ENCODE measurements at places on chromosomes 6 and 20. TPM values are rescaled to one million over a fixed set of nuclear protein-coding genes. Genes with fewer than 3 reads are reported as not detected.

DNA sequence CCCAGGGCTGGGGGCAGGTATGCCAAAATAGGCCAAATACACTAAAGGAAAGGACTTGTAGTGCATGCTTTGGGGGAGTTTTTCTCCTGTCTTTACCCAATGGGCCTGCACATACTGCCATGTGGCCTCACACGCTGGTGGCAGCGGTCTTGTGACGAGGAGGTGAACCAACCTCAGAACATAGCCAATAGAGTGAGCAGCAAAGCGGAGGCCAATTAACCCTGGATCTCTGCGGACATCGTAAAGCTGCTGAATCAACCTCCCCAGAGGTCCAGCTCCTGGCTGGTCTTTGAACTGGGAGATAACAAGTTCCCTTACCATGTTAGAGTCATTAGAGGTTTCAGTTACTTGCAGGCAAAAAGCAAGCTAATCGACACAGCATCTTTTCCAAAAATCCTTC is 280.1 kb downstream of the PREX1 start:
- H3K27ac ChIP-seq, result no peak overlapping the region
- H3K36me3 ChIP-seq, result no peaks in the 10 kb centered on the region
- no peaks in the 10 kb centered on the region for H3K4me1 ChIP-seq

- no peaks in the 10 kb centered on the region for H3K27me3 ChIP-seq
- peaks cover 5% of the 10 kb centered on the region for H3K4me1 ChIP-seq
- H3K27ac ChIP-seq, result no peak overlapping the region
Observed at GRCh38 chr6:12039540-12040459, 27.7 kb downstream of the HIVEP1 start.

GRCh38 chr6:139676718-139677117 is 302.3 kb upstream of the CITED2 start:
- H3K36me3 ChIP-seq, result no peaks in the 10 kb centered on the region
- no peak overlapping the region for H3K4me3 ChIP-seq
- H3K27ac ChIP-seq, result no peak overlapping the region
- no peak for DNase-seq
- no peaks in the 10 kb centered on the region for H3K4me1 ChIP-seq
- no peaks in the 10 kb centered on the region for H3K27me3 ChIP-seq

SIRPA gene
- total RNA-seq, result 5.1 TPM

DNA sequence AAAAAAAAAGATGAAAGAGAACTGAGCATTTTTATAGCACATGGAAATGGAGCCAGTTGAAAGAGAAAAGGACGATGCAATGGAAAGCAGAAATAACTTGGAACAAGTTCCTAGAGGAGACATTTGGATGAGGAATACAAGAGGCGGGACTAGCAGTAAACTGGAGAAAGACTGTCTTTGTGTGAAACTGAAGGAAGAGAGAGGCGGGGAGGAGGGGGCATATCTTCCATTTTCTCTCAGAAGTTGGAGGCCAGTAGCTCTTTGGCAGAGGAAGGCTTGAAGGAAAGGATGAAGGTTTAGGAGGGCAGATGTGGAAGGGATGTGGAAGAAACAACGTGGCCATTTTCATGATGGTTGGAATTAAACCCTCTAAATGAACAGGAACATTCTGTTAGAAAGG is 33.0 kb upstream of the ADGRF1 start:
- no peak overlapping the region for H3K27ac ChIP-seq
- H3K36me3 ChIP-seq, result no peaks in the 10 kb centered on the region
- peaks cover 9% of the 10 kb centered on the region for H3K4me1 ChIP-seq
- no peaks in the 10 kb centered on the region for H3K27me3 ChIP-seq
- H3K4me3 ChIP-seq, result no peak overlapping the region

- DNase-seq, result peak; percentile 60
- H3K4me3 ChIP-seq, result no peak overlapping the region
- no peaks in the 10 kb centered on the region for H3K27me3 ChIP-seq
- peaks cover 17% of the 10 kb centered on the region for H3K36me3 ChIP-seq
- H3K27ac ChIP-seq, result peak overlapping the region; percentile 33
- H3K4me1 ChIP-seq, result peaks cover 7% of the 10 kb centered on the region
Observed at GRCh38 chr6:56616967-56617366, 25.7 kb downstream of the DST start.

DNA sequence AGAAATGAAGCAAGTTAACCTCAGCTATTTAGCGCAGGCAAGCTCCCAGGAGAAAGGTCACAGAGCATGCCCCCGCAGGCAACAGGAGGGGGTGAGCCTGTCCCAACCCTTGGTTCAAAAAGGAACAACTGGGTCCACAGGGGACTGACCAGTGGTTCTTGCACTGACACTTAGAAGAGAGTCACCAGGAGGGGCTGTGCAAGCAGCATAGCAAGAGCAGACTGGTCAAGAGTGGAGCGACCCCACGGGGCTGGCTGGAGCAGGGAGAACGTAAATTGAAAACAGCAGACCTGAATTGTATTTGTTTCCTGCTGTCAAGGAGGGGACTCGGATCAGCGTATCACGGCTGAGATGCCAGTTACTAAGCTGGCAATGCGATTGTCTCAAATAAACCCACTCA is 32.8 kb downstream of the GABRR1 start:
- H3K27ac ChIP-seq, result no peak overlapping the region
- H3K36me3 ChIP-seq, result no peaks in the 10 kb centered on the region
- peak; percentile 9 for DNase-seq
- H3K4me1 ChIP-seq, result no peaks in the 10 kb centered on the region
- H3K4me3 ChIP-seq, result no peak overlapping the region
- no peaks in the 10 kb centered on the region for H3K27me3 ChIP-seq

COL19A1 gene
- total RNA-seq, result not detected

DOP1A gene
- 61.9 TPM for total RNA-seq

DNA sequence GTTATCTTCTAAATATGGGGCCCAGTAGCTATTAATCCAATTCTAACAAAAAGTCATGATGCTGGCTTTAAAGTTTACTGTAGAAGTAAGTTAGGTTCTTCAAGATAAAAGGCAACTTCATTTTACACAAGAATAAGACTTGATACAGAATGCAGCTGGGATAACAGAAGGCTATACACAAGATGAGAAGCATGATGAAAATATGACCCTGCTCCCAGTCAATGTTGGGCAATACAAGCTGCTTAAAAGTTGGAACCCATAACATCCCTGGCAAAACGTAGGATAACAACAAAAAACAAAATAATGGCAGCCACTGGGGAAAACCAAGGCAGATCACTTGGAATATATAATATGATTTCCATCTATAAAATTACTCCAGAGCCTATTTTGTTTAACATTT is 87.6 kb upstream of the RSPO3 start:
- no peak for DNase-seq
- H3K36me3 ChIP-seq, result no peaks in the 10 kb centered on the region
- H3K27ac ChIP-seq, result no peak overlapping the region
- no peak overlapping the region for H3K4me3 ChIP-seq
- no peaks in the 10 kb centered on the region for H3K27me3 ChIP-seq
- no peaks in the 10 kb centered on the region for H3K4me1 ChIP-seq

- H3K27me3 ChIP-seq, result no peaks in the 10 kb centered on the region
- no peaks in the 10 kb centered on the region for H3K36me3 ChIP-seq
- H3K27ac ChIP-seq, result no peak overlapping the region
- peaks cover 13% of the 10 kb centered on the region for H3K4me1 ChIP-seq
Observed at GRCh38 chr20:44354979-44355497, 461 bp upstream of the HNF4A start.

DNA sequence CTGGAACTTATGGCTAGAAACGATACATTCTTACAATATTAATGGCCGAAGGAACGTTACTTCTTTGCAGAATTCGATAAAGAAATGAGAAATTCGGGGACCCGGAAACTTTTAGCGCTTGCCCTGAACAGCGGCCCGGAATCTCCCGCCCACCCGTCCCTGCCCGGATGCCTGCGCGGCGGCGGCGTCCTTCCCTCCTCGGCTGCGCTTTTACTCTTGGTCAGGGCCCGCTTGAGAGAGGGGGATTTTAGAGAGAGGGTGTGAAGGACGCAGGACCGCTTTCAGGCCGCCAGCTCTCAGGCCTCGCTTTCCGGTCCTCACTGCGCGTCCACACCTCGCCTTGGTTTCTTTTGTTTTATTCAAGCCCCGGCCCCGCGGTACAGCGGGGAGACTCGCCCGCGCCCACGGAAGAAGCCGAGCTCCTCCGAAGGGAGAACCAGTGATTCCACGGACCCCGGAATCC is 243.7 kb downstream of the ARID1B start:
- H3K36me3 ChIP-seq, result no peaks in the 10 kb centered on the region
- H3K27ac ChIP-seq, result peak overlapping the region; percentile 99
- DNase-seq, result peak; percentile 84

SAMD10 gene
- total RNA-seq, result 0.19 TPM

GRCh38 chr6:138225953-138226352 is 7.7 kb upstream of the PBOV1 start:
- H3K27me3 ChIP-seq, result no peaks in the 10 kb centered on the region
- H3K4me1 ChIP-seq, result peaks cover 17% of the 10 kb centered on the region
- H3K4me3 ChIP-seq, result no peak overlapping the region
- H3K36me3 ChIP-seq, result no peaks in the 10 kb centered on the region

- no peak overlapping the region for H3K4me3 ChIP-seq
- H3K4me1 ChIP-seq, result peaks cover 1% of the 10 kb centered on the region
- H3K27me3 ChIP-seq, result no peaks in the 10 kb centered on the region
- no peak overlapping the region for H3K27ac ChIP-seq
- no peak for DNase-seq
- H3K36me3 ChIP-seq, result no peaks in the 10 kb centered on the region
Observed at GRCh38 chr6:142035890-142036289, 96.8 kb upstream of the GJE1 start.

- H3K27me3 ChIP-seq, result peaks cover 17% of the 10 kb centered on the region
- no peaks in the 10 kb centered on the region for H3K36me3 ChIP-seq
- H3K4me3 ChIP-seq, result no peak overlapping the region
- no peaks in the 10 kb centered on the region for H3K4me1 ChIP-seq
- no peak overlapping the region for H3K27ac ChIP-seq
Observed at GRCh38 chr20:21577551-21577950, 63.7 kb upstream of the NKX2-2 start.

GRCh38 chr6:107272246-107272645 is 156.9 kb upstream of the BEND3 start:
- no peak overlapping the region for H3K27ac ChIP-seq
- H3K4me3 ChIP-seq, result no peak overlapping the region
- H3K36me3 ChIP-seq, result no peaks in the 10 kb centered on the region
- no peaks in the 10 kb centered on the region for H3K4me1 ChIP-seq
- no peak for DNase-seq
- no peaks in the 10 kb centered on the region for H3K27me3 ChIP-seq

C6orf141 gene
- total RNA-seq, result 97.2 TPM

Data from neural progenitor cell (in vitro differentiated cells).